ENCODE measurements at places on chromosomes 6 and 20. TPM values are rescaled to one million over a fixed set of nuclear protein-coding genes. Genes with fewer than 3 reads are reported as not detected.

Gene STMND1
- polyA plus RNA-seq, result 0.34 TPM

Gene TMEM217
- polyA plus RNA-seq, result 0.71 TPM

Gene CASS4
- 7.0 TPM for polyA plus RNA-seq

Gene PRR18
- polyA plus RNA-seq, result 1.1 TPM

Gene C2
- 3.0 TPM for polyA plus RNA-seq

Gene C6orf118
- 1.2 TPM for polyA plus RNA-seq

Gene DAAM2
- 35.2 TPM for polyA plus RNA-seq

Gene EBF4
- polyA plus RNA-seq, result 9.0 TPM

Gene OR12D3
- polyA plus RNA-seq, result not detected

All from forelimb muscle (tissue), 1 donor.